ENCODE measurements at places on chromosomes 5 and 9. TPM values are rescaled to one million over a fixed set of nuclear protein-coding genes. Genes with fewer than 3 reads are reported as not detected.

DNA sequence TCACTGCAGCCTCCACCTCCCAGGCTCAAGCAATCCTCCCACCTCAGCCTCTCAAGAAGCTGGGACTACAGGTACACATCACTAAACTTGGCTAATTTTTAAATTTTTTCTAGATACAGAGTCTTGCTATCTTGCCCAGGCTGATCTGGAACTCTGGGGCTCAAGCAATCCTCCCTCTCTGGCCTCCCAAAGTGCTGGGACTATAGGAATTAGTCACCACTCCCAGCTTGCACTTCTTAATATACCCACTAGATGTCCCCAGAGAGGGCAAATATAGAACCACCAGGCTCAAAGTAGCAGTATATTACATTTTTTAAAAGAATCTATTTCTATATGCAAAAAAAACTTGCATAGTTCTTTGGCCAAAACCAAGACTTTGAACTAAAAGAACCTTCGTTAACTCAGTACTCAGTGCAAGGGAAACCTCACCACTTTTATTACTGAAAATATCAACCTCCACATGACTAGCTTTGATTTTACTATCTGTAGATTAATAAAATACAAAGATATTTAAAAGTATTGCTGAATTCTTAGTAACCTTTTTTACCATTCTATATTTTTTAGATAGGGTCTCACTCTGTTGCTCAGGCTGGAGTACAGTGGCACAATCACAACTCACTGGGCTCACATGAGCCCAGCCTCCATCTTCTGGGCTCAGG, 25.8 kb upstream of the HSD17B3 start:
- no peak overlapping the region for H3K27ac ChIP-seq
- no peaks in the 10 kb centered on the region for H3K36me3 ChIP-seq
- DNase-seq = peak; percentile 78
- no peaks in the 10 kb centered on the region for H3K27me3 ChIP-seq

- DNase-seq = peak; percentile 98
- no peaks in the 10 kb centered on the region for H3K36me3 ChIP-seq
- H3K4me1 ChIP-seq = peaks cover 48% of the 10 kb centered on the region
- peak overlapping the region; percentile 55 for H3K27ac ChIP-seq
- H3K4me3 ChIP-seq = no peak overlapping the region
These were observed 64.7 kb upstream of the SPOCK1 start for GRCh38 chr5:137563646-137564397.

- no peaks in the 10 kb centered on the region for H3K27me3 ChIP-seq
- no peak overlapping the region for H3K4me3 ChIP-seq
- DNase-seq = no peak
- no peak overlapping the region for H3K27ac ChIP-seq
These were observed 15.3 kb downstream of the MAP1B start for GRCh38 chr5:72122602-72123001.

GRCh38 chr5:167908606-167909005, 382.8 kb upstream of the WWC1 start:
- peak; percentile 39 for DNase-seq
- no peaks in the 10 kb centered on the region for H3K36me3 ChIP-seq
- no peak overlapping the region for H3K27ac ChIP-seq
- H3K27me3 ChIP-seq = no peaks in the 10 kb centered on the region
- H3K4me1 ChIP-seq = peaks cover 9% of the 10 kb centered on the region

- no peaks in the 10 kb centered on the region for H3K27me3 ChIP-seq
- peaks cover 16% of the 10 kb centered on the region for H3K4me1 ChIP-seq
- no peak for DNase-seq
- H3K4me3 ChIP-seq = no peak overlapping the region
- no peaks in the 10 kb centered on the region for H3K36me3 ChIP-seq
- no peak overlapping the region for H3K27ac ChIP-seq
These were observed 82.4 kb upstream of the IFNK start for GRCh38 chr9:27441741-27442070.

DNA sequence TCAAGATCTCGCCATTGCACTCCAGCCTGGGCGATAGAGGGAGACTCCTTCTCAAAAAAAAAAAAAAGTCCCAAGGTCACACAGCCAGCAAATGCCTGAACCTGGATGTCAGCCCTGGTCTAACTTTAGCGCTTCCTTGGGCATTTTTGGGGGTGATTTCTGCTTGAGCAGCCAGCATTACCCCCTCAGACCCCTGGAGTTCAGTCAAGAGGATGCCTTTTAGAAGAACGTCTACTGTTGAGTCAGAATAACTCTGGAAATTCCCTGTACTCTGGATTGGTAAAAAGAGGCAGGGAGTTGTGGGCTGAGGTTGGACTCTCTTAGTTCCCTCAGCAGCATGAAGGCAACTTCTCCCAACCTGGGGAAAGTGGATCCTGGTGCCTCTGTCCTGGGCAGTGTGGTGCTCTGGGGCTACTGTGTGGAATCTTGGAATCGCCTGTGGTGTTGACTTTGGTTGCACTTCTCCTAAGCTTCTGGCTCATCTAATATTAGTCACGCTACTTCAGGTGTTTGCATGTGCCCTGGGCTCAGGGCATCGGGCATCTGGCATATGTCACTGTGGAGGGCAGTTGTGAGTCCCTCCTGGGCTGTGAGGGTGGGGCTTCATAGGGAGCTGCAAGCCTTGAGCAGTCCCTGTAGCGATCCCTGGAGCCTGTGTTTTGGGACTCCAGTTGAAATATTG, 32.2 kb downstream of the STXBP1 start:
- no peaks in the 10 kb centered on the region for H3K36me3 ChIP-seq

DNA sequence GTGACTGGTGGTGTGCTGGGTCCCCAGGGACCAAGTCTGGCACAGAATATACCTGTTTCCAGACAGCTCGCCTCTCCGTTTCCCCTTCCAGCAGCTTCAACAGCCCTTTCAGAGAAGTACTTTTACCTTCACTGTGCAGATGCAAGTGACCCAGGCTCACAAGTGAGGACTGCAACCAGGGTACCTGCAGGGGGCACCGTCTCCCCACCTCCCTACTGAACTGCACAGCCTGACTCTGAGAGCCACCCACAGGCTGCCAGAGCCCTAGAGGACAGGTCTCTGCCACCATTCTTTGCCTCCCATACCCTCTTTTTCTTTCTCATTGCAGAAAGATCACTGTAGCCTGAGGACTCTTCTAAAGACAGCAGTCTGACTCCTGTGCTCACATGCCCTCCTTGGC, 15.4 kb downstream of the IL9 start:
- peak; percentile 45 for DNase-seq
- H3K4me3 ChIP-seq = no peak overlapping the region
- peaks cover 10% of the 10 kb centered on the region for H3K4me1 ChIP-seq
- peaks cover 32% of the 10 kb centered on the region for H3K27me3 ChIP-seq

DNA sequence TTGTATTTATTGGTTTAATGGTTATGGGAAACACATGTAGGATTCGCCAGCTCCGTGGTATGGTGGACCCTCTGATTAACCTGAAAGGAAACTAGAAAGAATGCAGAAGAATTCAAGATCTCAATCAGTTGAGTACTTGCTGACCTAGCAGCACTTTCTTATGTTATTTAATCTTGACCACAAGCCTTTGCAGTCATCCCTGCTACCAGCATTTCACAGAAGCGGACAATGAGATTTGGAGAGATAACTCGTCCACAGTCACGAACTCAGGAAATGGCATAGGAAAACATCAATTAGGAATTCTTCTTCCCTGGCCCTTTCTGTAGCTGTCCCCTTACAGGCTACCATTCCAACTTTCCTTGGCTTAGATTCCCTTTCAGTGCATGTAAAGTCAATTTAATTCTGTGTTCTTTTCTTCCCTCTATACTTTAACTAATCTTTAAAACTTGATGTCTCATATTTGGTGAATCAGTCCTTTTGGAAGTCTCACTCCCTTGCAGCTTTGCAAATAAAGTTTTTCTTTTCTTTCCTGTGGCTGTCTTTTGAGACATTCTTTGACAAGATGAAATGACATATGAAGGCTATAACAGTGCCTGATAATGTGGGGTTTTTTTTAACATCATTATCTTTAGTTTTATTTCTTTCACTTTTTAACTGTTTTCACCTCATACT, 1.3 kb upstream of the SLC44A1 start:
- H3K27ac ChIP-seq = no peak overlapping the region
- no peaks in the 10 kb centered on the region for H3K36me3 ChIP-seq
- DNase-seq = no peak
- peaks cover 6% of the 10 kb centered on the region for H3K4me1 ChIP-seq
- H3K27me3 ChIP-seq = peaks cover 34% of the 10 kb centered on the region

- H3K4me3 ChIP-seq = no peak overlapping the region
- H3K4me1 ChIP-seq = peaks cover 11% of the 10 kb centered on the region
- DNase-seq = peak; percentile 51
These were observed 226.0 kb downstream of the GAS1 start for GRCh38 chr9:86721226-86721781.

GRCh38 chr5:87076411-87076810, 191.3 kb upstream of the RASA1 start:
- H3K27me3 ChIP-seq = no peaks in the 10 kb centered on the region
- peaks cover 6% of the 10 kb centered on the region for H3K4me1 ChIP-seq
- H3K4me3 ChIP-seq = no peak overlapping the region
- H3K27ac ChIP-seq = no peak overlapping the region
- DNase-seq = no peak

DNA sequence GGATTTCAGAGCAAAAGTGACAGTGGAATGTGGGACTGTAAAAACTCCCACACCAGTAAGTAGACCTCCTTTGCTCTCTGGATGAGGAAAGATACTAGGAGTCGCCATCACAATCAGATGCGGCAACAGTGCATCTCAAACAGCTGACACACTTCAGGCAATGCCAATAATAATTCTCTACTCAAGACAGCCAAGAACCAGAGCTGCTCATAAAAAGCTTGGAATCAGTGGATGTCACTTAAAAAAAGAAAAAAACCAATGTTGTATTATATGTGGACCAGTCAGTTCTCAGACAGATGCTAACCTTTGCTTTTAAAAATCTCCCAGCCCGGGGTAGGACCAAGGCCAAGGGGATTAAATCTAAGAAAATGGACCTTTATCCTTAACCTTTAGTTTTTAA, 185.0 kb downstream of the GNA14 start:
- peaks cover 12% of the 10 kb centered on the region for H3K27me3 ChIP-seq
- H3K4me3 ChIP-seq = no peak overlapping the region
- no peaks in the 10 kb centered on the region for H3K36me3 ChIP-seq
- peaks cover under 1% of the 10 kb centered on the region for H3K4me1 ChIP-seq
- no peak for DNase-seq

GRCh38 chr9:114030364-114030763, 47.7 kb downstream of the AMBP start:
- no peaks in the 10 kb centered on the region for H3K4me1 ChIP-seq
- peaks cover 8% of the 10 kb centered on the region for H3K36me3 ChIP-seq
- H3K4me3 ChIP-seq = no peak overlapping the region
- H3K27ac ChIP-seq = no peak overlapping the region
- no peaks in the 10 kb centered on the region for H3K27me3 ChIP-seq

DNA sequence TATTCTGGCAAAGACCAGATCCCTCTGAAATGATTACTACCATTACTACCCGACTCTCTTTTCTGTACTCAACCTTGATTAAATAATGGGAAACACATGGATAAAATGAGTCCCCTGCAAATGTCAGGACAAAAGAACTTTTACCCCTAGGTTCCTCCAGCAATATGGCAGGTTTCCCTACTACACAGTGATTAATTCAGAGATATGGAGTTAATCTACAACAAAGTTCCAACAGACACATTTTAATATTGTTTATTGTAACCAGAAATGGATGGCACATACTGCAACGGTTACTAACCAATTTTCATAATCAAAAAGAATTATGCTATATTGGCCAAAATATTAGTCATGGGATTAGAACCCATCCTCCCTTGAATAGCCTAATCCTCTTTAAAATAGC, 294.8 kb downstream of the ATPSCKMT start:
- H3K4me3 ChIP-seq = no peak overlapping the region
- no peaks in the 10 kb centered on the region for H3K36me3 ChIP-seq
- DNase-seq = no peak
- H3K27ac ChIP-seq = no peak overlapping the region
- peaks cover 6% of the 10 kb centered on the region for H3K4me1 ChIP-seq

OR13F1 gene
- not detected for total RNA-seq

CHSY3 gene
- total RNA-seq = 0.82 TPM

CER1 gene
- not detected for total RNA-seq

SPINK4 gene
- total RNA-seq = not detected

TPPP gene
- 0.17 TPM for total RNA-seq
